ENCODE measurements at places on chromosomes 13 and 19. TPM values are rescaled to one million over a fixed set of nuclear protein-coding genes. Genes with fewer than 3 reads are reported as not detected.

- peak overlapping the region; percentile 21 for H3K27ac ChIP-seq
- H3K36me3 ChIP-seq: no peaks in the 10 kb centered on the region
- DNase-seq: peak; percentile 63
- peaks cover 17% of the 10 kb centered on the region for H3K27me3 ChIP-seq
Measured at GRCh38 chr13:44191504-44192171, 182.0 kb upstream of the SERP2 start.

The ADAT3 gene
- total RNA-seq: 5.6 TPM

DNA sequence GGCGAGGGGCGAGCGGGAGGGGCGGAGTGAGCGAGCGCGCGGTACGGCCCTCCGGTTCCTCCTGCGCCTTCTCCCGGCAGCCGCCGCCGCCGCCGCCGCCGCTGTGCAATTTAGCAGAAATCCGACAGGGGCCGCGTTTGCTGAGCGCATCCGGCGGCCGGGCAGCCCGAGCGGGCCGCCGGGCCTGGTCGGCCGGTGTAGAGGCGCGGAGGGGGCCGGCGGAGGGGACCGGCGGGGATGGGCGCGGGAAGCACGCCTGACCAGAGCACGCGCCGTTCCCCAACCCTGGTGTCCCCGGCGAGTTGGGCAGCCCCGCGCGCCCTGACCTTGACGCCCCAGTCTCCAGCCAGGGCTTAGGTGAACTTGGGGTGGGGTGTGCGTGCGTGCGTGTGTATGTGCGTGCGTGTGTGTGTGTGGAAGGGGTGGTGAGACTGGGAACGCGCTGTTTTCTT lies 144.5 kb upstream of the ZNF536 start:
- H3K27ac ChIP-seq: no peak overlapping the region
- H3K4me3 ChIP-seq: peak overlapping the region; percentile 73
- H3K4me1 ChIP-seq: peaks cover 27% of the 10 kb centered on the region
- peaks cover 63% of the 10 kb centered on the region for H3K27me3 ChIP-seq

DNA sequence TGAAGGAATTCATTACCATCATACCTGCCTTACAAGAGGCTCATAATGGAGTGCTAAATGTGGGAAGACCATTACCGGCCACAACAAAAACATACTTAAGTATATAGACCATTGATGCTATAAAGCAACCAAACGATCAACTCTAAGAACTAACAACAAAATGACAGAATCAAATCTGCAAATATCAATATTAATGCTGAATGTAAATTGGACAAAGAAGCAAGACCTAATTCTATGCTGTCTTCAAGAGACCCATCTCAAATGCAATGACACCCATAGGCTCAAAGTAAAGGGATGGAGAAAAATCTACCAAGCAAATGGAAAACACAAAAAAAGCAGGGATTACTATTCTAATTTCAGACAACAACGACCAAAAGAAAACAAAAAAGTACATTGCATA lies 52.3 kb upstream of the GPC6 start:
- no peak for DNase-seq
- H3K4me3 ChIP-seq: no peak overlapping the region
- H3K36me3 ChIP-seq: no peaks in the 10 kb centered on the region
- peaks cover 3% of the 10 kb centered on the region for H3K4me1 ChIP-seq
- H3K27ac ChIP-seq: no peak overlapping the region

The ELSPBP1 gene
- total RNA-seq: not detected
